ENCODE measurements at places on chromosomes 16 and 17. TPM values are rescaled to one million over a fixed set of nuclear protein-coding genes. Genes with fewer than 3 reads are reported as not detected.
A peak's percentile ranks its signal among the peaks of the same experiment; 100 is the strongest.

GRCh38 chr17:64074704-64075426 lies 54.4 kb upstream of the ICAM2 start:
- DNase-seq = peak; percentile 18

DNA sequence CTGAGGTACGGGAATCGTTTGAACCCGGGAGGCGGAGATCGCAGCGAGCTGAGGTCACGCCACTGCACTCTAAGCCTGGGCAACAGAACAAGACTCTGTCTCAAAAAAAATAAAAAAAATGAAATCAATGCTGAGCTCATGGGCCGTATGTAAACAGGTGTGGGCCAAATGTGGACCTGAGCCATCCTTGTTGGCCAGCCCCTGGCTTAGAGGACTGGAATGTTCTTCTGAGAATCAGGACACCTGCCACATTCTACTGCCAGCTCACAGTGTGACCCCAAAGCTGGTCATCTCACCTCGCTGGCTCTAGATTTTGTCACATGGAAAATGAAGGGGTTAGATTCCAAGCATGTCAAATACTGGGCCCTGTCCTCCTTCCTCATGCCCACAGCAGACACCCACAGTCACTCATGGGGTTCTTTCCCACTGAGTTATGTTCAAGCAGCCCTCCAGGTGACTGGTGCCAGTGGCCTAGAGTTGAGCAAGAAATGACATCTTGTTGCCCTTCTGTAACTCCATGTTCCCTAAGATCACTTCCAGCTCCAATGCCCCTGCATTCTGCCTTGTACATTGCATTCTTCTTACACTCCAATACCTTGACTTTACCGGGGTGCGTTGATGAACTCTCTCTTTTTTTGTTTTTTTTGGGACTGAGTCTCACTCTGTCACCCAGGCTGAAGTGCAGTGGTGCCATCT lies 110.6 kb downstream of the ABCC1 start:
- no peak for DNase-seq

DNA sequence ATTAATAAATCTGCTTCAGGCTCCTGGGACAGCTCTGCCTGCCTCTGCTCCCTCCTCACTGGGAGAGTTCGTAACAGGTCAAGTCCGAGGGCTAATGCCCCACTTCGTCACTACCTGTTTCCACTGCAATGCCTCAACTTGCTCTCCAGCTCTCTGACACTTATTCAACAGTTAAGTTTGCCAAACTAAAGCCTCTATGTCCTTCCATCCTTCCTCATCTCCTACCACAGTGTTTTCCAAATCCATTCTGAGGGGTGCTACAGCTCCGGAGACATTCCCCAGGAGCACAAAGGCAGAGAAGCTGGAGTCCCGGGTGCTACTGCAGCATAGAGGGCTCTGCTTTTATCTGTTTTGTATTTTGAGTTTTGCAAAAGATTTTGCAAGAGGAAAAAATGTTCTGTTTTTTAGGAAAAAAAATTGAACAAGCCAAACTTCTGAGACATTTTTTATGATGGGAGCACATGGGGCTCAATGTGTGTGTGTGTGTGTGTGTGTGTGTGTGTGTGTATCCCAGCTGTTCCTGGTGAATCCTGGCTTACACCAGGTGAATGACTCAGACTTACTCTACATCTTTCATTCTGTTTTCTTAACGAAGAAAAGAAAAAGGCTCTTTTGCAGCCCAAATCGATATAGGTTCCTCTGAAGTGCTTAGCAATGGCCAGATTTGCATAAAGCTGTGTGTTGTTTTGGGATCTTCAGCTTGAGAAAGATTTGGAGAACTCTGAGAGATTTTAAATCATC lies 46.1 kb upstream of the MYOCD start:
- DNase-seq = no peak

GRCh38 chr17:27620721-27621120 lies 10.3 kb upstream of the LGALS9 start:
- DNase-seq = peak; percentile 69

- peak; percentile 75 for DNase-seq
Observed at GRCh38 chr16:2339521-2340484, 725 bp downstream of the ABCA3 start.

DNA sequence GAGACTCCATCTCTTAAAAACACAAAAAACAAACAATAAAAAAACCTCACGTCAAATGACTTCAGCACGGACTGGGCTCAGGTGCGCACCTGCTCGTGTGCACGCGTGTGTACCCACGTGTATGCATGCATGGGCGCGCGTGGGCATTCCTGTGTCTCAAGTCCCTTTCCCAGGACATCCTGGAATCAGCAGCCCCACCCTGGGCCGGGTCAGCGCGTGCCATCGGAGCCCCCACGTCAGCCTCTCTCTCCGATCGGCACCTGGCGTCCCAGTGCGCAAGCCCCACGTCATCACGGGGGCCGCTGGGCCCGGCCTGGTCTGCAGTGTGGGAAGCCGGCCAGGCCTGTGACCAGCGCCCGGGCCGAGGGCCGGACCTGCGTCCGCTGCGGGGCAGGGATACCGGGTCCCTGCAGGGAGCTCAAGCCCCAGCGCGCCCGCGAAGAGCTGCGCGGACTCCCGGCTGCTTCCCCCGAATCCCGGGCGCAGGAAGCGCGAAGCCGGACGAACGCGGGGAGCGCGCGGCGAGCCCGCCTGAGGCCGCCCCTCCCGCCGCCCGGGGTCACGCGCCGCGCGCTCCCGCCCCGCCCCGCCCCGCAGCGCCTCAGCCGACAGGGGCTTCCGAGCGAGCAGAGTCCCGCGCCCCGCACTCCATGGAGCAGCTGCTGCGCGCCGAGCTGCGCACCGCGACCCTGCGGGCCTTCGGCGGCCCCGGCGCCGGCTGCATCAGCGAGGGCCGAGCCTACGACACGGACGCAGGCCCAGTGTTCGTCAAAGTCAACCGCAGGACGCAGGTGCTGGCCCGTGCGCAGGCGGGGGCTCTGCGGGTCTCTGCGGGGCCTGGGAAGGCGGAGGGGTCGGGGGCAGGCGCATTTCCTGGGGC lies at the start of gene FN3K:
TSS of gene FN3K (plus strand) at position 629 of the 880 bp plus-strand sequence. CDS start at position 651, 22 bp downstream.
- DNase-seq = peak; percentile 73

The PIPOX gene
- 3.1 TPM for total RNA-seq

The SLC16A13 gene
- total RNA-seq = 2.2 TPM

The CX3CL1 gene
- 3.3 TPM for total RNA-seq

The KRT14 gene
- total RNA-seq = 0.85 TPM

The ELMO3 gene
- total RNA-seq = 0.74 TPM

Data from dermis blood vessel endothelial cell (primary cell).